Large intestine (tissue), 12 donors: ENCODE measurements at places on chromosomes 12 and 14. TPM values are rescaled to one million over a fixed set of nuclear protein-coding genes. Genes with fewer than 3 reads are reported as not detected.

DNA sequence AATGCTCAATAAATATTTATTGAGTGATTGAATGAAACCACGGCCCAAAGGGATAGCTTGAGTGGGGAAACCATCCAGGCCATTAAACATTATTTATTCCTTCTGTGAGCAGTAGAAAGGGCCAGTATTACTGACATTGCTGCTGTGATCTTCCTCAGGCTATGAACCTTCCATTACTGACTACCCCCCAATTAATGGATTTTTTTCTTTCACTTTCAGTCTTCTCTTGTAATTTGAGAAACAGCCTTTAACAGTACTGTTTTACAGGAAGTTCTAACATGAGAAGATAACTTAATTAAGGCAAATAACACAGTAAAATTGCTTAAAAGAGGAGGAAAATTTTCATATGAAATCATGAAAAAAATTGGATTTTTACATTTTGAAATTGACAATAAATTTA, 629.5 kb downstream of the TRHDE start:
- no peak overlapping the region for H3K27ac ChIP-seq
- H3K27me3 ChIP-seq, result no peaks in the 10 kb centered on the region
- no peaks in the 10 kb centered on the region for H3K36me3 ChIP-seq
- no peak overlapping the region for H3K4me3 ChIP-seq
- no peak for DNase-seq
- H3K4me1 ChIP-seq, result no peaks in the 10 kb centered on the region

Gene KRT79
- not detected for polyA plus RNA-seq

DNA sequence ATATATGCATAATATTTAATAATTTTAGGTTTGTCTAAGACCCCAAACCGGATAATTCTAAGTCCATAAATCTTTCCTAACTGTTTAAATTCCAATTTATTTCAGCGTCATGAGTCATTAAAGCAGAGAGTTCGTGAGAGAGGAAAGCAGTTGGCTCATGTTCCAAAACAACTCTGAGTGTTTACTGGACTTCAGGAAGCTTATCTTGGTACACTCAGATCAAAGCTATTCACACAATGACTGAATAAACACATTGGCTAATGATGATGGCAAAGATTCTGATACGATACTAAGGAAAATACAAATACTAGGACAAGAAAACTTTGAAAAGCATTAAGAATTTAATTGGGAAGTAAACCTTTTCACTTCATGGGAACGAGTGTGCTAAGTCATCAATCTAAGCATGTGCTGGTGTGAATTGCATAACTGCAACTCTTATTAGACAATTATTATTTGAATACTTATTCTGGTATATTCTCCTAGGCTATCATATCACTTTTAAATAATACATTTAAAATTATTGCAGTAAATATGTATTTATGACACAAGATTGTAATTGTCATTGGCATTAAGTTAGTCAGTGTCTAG, 34.8 kb upstream of the CLEC14A start:
- H3K27ac ChIP-seq, result no peak overlapping the region
- H3K27me3 ChIP-seq, result no peaks in the 10 kb centered on the region
- no peaks in the 10 kb centered on the region for H3K36me3 ChIP-seq
- H3K4me3 ChIP-seq, result no peak overlapping the region
- H3K4me1 ChIP-seq, result no peaks in the 10 kb centered on the region

- no peak overlapping the region for H3K4me3 ChIP-seq
- no peak overlapping the region for H3K27ac ChIP-seq
- no peaks in the 10 kb centered on the region for H3K27me3 ChIP-seq
- DNase-seq, result no peak
- no peaks in the 10 kb centered on the region for H3K4me1 ChIP-seq
These were observed 64.4 kb downstream of the TTLL5 start for GRCh38 chr14:75725481-75725880.

- H3K4me3 ChIP-seq, result no peak overlapping the region
- H3K4me1 ChIP-seq, result peaks cover 4% of the 10 kb centered on the region
- DNase-seq, result no peak
These were observed 84.3 kb upstream of the NCOR2 start for GRCh38 chr12:124651516-124652273.

DNA sequence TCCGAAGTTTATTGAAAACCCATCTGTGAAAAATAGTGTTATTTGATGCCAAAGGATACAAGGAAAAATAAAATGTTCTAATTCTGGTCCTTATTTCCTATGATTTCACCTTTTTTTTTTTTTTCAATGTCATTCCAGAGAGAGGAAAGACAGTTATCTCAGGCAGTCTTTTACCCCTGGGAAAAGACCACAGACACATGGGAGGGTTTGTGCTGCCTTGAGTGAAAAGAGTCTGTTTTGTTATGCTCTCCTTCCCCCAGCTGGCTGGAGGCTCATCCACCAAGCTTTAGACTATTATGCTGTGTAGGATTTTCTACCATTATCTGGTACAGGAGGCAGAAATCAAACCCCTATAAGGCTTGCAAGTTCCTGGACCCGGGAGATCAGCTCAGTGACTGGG, 151.8 kb downstream of the CRADD start:
- no peaks in the 10 kb centered on the region for H3K36me3 ChIP-seq
- H3K27ac ChIP-seq, result no peak overlapping the region
- DNase-seq, result no peak

DNA sequence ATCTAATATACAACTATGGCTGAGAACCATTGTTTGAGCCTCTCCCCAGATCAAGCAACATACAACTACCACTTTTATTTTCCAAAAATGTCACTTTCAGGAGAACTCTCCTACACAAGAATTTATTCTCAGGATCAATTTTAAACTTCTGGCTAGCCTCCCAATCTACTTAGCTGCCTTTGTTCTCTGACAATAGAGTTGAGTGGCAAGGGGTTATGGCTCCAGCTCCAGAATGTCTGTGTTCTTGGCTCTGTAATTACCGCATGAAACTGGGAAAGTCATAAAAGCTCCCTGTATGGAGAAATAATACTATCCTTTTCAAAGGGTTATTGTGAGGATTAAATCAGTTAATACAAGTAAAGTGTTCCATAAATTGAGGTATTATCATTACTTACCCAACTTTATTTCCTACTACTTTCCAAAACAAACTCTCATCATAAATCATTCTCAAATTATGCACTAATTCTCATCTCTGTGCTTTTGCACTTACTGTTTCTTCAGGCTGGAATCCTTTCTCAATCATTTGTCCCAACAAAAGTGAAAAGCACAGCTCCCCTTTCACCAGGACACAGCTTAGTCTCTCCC, 121.9 kb downstream of the GARIN6 start:
- DNase-seq, result no peak
- H3K4me3 ChIP-seq, result no peak overlapping the region

Gene LGR5
- polyA plus RNA-seq, result 71.9 TPM

GRCh38 chr12:123928274-123928865, 44.3 kb downstream of the CCDC92 start:
- no peak for DNase-seq
- H3K27ac ChIP-seq, result no peak overlapping the region
- H3K36me3 ChIP-seq, result no peaks in the 10 kb centered on the region
- H3K4me1 ChIP-seq, result no peaks in the 10 kb centered on the region
